ENCODE measurements at places on chromosomes 16 and 17.

GRCh38 chr17:17659340-17659739 lies 21.9 kb upstream of the RAI1 start:
- H3K27ac ChIP-seq = no peak overlapping the region
- no peaks in the 10 kb centered on the region for H3K27me3 ChIP-seq
- H3K36me3 ChIP-seq = no peaks in the 10 kb centered on the region
- H3K4me3 ChIP-seq = no peak overlapping the region
- peaks cover 11% of the 10 kb centered on the region for H3K4me1 ChIP-seq

- H3K36me3 ChIP-seq = peaks cover 26% of the 10 kb centered on the region
- H3K27me3 ChIP-seq = no peaks in the 10 kb centered on the region
- H3K4me1 ChIP-seq = no peaks in the 10 kb centered on the region
- DNase-seq = no peak
These were observed 11.3 kb upstream of the TRAP1 start for GRCh38 chr16:3728424-3729160.

DNA sequence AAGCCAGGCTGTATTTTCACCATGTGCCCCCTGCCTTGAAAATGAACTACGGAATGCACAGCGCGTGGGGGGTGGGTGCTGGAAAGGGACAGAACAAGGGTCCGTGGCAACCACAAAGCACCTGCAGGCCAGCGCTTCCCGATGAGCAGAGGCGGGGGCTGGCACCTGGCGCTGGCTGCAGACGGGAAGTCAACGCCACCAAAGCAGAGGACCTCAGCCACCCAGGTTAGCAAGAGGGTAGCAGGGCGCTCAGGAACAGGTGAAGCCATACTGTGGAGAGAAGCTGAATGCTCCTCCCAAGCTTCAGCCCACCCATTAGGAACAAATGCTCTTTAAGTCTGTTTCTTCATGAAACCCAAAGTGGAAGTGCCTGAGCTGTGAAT lies 64.7 kb downstream of the KLHDC4 start:
- peaks cover 19% of the 10 kb centered on the region for H3K36me3 ChIP-seq
- DNase-seq = no peak
- H3K27ac ChIP-seq = peak overlapping the region; percentile 75
- H3K4me3 ChIP-seq = no peak overlapping the region
- H3K4me1 ChIP-seq = peaks cover 47% of the 10 kb centered on the region

DNA sequence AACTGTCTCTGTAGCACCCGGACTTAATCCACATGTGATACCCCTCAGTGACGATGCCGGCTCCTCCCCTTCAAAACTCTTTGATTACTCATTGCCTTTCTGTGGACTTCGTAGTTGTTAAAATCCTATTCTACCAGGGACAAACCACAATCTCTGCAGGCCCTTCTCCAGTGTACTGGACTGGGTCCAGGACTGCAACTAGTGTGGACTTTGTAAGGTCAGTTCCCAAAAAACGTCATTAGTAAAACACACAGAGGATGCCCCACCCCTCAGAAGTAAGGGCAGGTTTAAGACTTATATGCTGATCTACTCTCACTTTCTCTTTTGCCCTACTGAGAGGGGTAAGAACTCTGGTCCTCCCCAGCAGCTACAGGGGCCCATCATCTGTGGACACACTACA lies 10.5 kb upstream of the NUDT7 start:
- H3K27me3 ChIP-seq = peaks cover 3% of the 10 kb centered on the region
- H3K4me1 ChIP-seq = no peaks in the 10 kb centered on the region
- DNase-seq = no peak
- no peak overlapping the region for H3K4me3 ChIP-seq

DNA sequence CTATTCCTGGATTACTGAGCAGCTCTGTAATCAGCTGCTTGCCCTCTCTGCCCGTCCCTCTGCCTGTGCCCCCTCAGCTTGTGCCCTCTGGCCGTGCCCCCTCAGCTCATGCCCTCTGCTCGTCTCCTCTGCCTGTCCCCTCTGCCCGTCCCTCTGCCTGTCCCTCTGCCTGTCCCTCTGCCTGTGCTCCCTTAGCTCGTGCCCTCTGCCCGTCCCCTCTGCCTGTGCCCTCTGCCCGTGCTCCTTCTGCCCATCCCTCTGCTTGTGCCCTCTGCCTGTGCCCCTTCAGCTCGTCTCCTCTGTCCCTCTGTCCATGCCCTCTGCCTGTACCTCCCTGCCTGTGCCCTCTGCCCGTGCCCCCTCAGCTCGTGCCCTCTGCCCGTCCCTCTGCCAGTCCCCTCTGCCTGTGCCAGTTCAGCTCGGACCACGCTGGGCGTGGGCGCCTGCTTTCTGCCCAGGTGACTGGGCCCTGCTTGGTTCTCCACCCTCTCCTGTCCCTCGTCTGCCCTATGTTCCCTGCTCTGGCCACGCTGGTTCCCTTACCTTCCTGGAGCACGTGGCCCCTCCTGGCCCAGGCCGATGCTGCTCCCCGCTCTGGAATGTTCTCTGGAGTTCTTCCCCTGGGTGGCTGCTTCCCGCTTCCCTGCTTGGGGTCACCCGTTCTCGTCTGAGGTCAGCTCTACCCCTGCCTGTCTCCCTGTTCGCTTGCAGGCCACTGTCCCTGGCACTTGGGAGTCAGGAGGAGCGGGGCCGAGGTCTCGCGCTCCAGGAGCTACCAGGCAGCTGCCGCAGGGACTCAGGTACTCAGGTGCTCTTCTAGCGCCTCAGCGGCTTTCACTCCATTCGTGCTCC lies 63.9 kb downstream of the BANP start:
- H3K27me3 ChIP-seq = no peaks in the 10 kb centered on the region
- H3K4me1 ChIP-seq = no peaks in the 10 kb centered on the region
- H3K36me3 ChIP-seq = peaks cover 3% of the 10 kb centered on the region
- no peak overlapping the region for H3K4me3 ChIP-seq
- no peak for DNase-seq
